ENCODE measurements at places on chromosomes 12 and 14.

- DNase-seq = no peak
Observed at GRCh38 chr14:103310576-103311095, 23.4 kb upstream of the EIF5 start.

GRCh38 chr12:105843561-105843960 is 295.2 kb downstream of the NUAK1 start:
- no peak for DNase-seq

DNA sequence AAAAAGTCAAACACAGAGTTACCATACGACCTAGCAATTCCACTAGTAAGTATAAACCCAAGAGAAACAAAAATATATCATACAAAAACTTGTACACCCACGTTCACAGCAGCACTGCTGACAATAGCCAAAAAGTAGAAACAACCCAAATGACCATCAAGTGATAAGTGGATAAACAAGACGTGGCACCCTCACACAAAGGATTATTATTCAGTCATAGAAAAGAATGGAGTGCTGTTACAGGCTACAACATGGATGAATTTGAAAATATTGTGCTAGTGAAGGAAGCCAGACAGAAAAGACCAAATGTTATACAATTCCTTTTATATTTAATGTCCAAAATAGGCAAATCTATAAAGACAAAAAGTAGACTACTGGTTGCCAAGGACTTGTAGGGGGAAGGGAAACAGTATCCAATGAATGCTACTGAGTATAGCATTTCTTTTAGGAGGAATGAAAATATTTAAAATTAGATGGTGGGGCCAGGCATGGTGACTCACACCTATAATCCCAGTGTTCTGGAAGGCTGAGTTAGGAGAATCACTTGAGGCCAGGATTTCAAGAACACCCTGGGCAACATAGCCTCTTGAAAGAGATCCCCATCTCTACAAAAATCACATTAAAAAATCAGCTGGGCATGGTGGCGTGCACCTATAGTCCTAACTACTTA is 41.9 kb downstream of the SPTLC2 start:
- no peak for DNase-seq

DNA sequence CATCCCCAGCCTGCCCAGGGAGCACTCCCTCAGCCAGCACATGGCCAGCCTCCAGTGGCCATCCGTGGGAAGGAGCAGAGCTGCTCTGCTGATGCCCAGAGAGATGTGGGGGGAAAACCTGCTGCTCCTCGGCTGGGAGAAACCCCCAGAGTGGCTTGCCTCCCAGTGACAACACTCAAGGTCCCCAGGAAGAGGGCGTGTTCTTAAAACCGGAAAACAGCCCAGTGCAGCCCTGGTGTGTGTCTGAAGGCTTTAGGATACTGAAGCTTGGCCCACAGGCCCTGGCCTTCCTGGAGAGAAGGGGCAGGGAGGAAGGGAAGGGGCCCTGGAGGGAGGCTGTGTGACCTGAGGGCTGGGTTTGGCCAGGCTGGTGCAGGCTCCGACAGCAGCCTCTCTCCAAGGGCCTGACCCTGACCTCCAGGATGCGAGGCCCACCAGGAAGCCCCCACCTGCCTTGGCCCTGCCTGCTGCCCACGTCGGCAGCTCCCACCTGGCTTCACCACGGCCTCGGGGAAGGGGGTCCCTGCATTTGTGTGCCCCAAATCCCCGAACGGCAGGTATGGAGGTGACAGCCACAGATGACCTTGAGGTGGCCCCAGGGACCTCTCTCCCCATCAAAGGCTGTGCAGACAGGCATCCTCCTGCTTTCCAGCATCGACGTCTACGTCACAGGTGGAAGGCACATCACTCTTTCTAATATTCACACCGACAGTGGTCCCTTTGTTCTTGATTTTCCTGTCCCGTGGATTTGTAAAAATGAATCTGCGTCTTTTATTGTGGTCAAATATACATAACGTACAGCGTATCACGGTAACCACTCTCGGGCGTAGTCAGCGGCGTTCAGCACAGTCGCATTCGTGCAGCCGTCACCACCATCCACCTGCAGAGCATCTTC is 190.0 kb upstream of the C14orf180 start:
- DNase-seq = no peak

DNA sequence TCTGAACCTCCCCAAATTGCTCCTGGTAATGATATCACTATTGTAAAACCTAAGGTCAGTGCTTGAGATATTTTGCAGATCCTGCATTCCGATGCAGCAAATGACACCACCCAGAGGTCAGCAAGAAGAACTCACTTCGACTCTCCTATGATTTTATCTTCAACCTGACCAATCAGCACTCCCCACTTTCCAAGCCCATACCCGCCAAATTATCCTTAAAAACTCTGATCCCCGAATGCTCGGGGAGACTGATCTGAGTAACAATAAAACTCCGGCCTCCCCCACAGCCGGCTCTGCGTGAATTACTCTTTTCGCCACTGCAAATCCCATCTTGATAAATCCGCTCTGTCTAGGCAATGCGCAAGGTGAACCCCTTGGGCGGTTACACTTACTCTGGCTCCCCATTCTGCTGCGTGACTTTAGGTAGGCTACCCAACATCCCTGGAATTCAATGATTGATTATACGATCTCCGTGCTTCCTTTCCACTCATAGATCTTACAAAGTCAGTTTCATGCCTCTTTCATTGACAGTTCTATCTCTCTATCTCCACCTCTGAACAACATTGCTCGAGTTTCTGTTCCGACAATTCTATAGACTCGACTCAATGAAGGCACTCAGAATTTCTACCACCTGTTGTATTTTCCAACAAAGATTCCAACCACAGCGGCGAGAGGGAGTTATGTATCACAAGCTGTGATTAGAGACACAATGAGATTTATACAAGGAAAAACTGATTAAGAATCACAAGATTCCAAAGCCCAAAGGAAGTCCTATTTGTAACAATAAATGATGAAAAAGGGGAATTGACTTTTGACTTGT is 939 bp downstream of the NPC2 start:
- no peak for DNase-seq

DNA sequence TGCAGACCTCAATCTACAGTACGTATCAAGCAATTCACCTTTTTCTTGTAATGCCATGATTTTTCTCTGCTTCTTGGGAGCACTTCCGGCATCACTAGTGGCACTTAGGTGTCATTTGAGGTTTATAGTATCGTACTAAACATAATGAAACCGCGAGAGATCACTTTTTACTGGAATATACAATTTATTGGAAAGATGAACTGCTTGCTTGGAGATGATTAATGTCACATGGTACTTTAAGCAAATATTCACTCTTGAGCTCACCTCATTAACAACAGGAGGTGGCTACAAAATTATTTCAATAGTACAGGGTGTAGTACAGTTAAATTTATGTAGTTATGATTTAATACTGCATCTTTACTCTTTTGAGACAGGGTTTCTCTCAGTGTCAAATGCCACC is 11.5 kb downstream of the FUT8 start:
- DNase-seq = no peak

DNA sequence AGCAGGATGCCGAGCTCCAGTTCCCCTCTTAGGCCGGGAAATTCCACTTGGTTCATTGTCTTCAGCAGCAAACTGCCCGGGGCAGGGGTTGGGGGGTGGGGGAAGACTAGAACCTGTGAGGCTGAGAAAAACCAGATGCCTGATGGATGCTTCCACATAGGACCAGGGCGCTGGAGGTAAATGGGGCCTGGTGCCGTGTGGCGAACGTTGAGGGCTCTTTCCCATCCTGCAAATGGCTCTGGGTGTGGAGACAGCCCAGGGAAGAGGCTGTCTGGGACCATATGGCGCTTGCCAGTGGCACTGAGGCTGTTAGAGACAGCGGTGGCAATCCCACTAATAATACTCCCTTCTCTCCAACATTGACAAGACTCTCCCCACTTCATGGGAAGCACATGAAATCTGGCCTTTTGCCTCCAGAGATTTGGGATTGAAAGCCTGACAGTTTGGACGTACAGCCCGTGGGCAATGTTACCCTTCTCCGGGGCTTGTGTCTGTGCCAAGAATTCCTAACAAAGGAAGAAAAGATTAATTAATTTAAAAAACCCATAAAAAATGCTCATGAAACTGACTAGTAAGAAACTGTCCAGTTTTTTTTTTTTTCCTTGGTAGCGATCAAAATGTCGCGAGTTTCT is 44.5 kb downstream of the MAP1LC3B2 start:
- no peak for DNase-seq

DNA sequence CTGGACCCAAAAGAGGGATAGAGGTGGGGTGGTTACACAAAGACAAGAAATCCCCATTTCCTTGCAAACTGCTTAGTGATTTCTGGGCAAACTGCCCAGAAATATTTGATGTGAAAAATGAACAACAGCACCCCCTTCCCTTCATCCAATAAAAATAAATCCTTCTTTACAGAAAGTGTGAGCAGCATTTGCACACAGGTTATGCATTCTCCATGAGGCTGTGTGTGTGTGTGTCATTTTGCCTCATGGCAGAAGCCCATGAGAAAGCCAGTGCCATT is 17.2 kb upstream of the NRXN3 start:
- no peak for DNase-seq

- DNase-seq = no peak
Observed at GRCh38 chr14:91742621-91743304, 10.9 kb upstream of the CATSPERB start.

- DNase-seq = no peak
Observed at GRCh38 chr12:93968536-93969285, 179.7 kb upstream of the PLXNC1 start.

DNA sequence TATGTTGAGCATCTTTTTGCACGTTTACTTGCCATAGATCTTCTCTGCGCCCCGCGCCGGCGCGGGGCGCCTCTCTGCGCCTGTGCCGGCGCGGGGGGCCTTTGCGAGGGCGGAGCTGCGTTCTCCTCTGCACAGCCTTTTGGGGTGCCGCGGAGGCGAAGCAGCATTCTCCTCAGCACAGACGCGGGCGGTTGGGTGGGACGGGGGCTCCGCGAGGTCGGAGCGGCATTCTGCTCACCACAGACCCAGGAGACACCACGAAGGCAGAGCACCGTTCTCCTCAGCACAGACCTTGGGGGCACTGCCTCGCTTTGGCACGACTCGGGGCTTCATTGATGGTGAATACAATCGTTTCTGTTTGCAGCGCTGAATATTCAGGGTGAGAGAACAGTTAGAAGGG is 28.5 kb upstream of the ANHX start:
- no peak for DNase-seq

GRCh38 chr12:72268386-72268785 is 3.8 kb upstream of the TRHDE start:
- no peak for DNase-seq

- no peak for DNase-seq
Observed at GRCh38 chr12:73274976-73275375, 1002.8 kb downstream of the TRHDE start.

DNA sequence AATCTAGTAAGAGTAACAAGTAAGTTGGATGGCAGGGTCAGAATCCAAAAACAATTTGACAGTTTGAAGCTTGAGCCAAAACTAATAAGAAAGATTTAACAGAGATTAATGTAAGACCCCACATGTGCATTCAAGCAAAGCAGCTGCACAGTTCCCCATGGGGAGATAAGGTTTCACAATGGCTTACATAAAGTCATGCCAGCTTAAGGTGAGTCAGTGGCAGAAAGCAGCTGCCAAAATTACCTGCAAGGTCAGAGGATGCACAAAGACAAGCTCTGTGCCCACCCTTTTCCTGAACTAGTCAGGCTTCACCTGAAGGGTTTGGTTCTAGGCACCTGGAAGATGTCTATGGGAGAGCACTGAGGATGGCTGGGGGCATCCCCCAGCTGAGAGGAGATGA is 36.6 kb upstream of the KRT77 start:
- DNase-seq = no peak

DNA sequence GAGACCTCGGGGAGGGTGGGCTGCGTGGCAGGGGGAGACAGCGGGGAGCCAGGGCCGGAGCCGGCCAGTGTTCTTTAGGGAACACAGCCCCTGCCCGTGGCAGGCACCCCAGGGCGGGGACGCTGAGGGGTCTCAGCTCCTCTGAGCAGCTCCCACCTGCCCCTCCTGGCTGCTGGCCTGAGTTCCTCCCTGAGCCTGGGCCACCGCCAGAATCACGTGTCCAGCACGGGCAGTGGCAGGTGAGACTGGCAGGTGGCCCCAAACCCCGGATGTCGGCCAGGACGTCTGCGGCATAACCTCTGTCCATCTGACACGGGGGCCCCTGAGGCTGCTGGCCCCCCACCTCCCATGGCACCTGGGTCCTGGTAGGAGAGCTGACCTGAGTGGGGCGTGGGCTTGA is 25.1 kb downstream of the NOC4L start:
- DNase-seq = no peak

GRCh38 chr12:47730341-47730744 is 5.1 kb upstream of the ENDOU start:
- no peak for DNase-seq

DNA sequence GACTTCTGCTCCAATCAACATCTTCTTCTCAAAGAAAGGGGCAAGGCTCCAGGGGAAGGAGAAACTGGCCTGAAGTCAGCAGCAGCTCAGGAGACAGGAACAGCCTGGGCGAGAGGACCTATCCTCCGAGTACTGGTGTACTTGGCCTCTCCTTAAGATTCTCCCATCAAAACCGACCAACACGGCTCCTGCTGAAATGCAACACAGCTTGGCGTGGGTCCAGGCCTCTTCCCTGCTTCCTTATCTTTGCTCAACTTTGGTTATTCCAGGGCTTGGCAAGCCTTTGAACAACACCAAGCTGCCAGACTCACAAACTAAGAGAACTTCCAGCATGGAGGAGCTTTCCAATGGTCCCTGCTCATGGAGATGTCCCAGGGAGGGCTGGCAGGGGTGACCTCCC is 377.4 kb downstream of the BCL11B start:
- DNase-seq = no peak

GRCh38 chr12:57600395-57600794 is 4.2 kb upstream of the DTX3 start:
- no peak for DNase-seq

GRCh38 chr14:74417611-74418010 is 8.4 kb downstream of the SYNDIG1L start:
- DNase-seq = no peak

- no peak for DNase-seq
Observed at GRCh38 chr12:82721726-82722125, 35.0 kb downstream of the TMTC2 start.

GRCh38 chr12:109877504-109878246 is 2.7 kb downstream of the GLTP start:
- no peak for DNase-seq

- no peak for DNase-seq
Observed at GRCh38 chr12:21559855-21560569, 33.9 kb downstream of the SPX start.

GRCh38 chr14:86217523-86217922 is 687.6 kb downstream of the FLRT2 start:
- DNase-seq = no peak

DNA sequence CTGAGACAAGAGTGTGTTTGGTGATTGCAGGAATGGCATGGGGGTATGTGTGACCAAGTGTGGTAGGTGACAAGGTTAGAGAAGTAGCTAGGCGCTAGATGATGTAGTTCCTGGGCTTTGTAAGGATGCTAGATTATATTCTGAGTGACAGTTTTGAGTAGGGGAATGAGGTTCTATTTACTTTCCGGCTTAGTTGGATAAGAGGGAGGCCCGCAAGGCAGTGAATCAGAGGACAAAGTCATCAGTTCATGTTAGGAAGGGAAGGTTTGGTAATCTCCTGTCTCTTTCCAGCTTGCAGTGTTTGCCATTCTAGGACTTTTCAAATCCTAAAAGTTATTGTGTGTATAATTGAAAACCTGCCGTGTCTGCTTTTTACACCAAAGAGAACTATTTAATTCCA is 45.0 kb downstream of the CFAP54 start:
- no peak for DNase-seq
